ENCODE measurements at places on chromosomes 3 and 15.

- DNase-seq: no peak
These were observed 132.7 kb upstream of the ONECUT1 start for GRCh38 chr15:52922871-52923270.

DNA sequence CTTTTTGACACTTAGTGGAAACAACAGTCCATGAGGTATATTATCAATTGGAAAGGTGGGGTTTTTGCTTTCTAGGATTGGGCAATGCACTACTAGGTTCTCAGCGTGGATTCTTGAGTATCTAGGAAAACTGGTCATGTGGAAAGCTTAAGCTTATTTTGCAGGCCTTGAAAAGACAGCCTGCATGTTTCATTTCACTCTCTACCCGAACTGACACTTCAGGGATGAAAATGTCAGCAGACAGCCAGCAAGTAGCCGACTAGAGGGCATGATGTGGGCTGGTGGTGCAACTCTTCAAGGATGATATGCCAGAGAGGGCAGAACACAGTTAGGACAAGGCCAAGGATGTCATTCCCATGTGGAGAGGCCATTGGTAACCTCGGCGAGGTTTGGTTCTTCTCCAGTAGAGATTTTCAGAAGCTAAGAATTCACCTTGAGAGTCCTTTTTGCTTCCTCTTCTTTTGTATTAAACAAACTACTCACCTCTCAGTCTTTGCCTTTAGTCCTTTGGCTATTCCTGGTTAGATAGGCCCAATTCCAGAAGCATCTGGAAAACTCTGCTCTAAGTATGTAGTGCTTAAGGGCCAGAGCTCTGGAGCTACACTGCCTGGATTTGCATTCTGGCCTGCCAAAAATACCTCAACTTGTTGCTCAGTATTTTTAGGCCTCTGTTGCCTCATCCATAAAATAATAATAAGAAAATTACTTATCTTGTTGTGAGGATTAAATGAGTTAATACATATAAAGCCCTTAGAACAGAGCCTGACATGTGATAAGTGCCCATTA, 17.9 kb downstream of the LPP start:
- no peak for DNase-seq

- DNase-seq: no peak
These were observed 107.0 kb downstream of the IQSEC1 start for GRCh38 chr3:12965999-12966846.

DNA sequence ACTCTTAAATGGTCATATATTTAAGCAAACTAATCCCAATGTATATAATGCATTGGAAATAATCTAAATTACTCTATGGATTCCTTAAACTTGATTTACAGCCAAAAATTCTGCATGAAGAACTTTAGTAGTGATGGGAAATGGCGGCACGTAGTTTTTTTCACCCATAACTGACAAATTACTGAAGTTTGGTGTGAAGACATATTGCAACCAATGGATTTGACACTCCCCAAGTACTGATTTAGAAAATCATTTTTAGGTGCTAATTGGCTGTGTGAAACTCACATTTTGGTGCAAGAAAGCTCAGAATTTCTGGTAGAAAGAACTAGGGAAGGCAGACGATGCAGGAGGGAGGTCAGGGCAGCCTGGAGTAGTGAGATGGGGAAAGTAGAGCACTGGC, 19.3 kb upstream of the TMEM108 start:
- DNase-seq: no peak

- no peak for DNase-seq
These were observed 7.8 kb downstream of the CCR5AS start for GRCh38 chr3:46399098-46399497.

GRCh38 chr15:82044373-82045178, 1.2 kb downstream of the MEX3B start:
- peak; percentile 66 for DNase-seq
